Suppressor macrophage (primary cell): ENCODE measurements at places on chromosomes 4 and X.
A peak's percentile ranks its signal among the peaks of the same experiment; 100 is the strongest.

GRCh38 chr4:153204247-153204671, at the start of gene TRIM2:
Gene TRIM2, plus strand, starts transcription at chr4:153204443. Its CDS starts 88 bp downstream, at chr4:153204531.
- DNase-seq: no peak

DNA sequence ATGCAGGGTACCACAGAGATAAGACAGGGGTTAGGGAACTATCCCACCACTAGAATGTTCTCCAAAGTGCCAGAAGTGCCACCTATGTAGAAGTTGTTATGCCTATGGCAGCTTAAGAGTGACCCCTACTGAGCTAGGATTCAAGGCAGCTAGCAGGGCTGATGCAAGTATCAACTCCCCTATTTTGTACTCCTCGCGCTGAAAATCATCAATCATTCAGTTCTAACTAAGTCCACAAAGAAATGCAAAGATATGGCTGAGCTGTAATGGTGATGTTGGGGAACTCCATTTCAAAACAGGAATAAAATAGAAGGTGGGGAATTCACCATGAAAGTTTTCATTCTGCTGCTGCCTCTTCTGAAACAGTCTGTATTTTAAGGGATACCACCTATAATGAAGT, 13.8 kb downstream of the ACSL4 start:
- DNase-seq: no peak

- no peak for DNase-seq
These were observed 54.2 kb downstream of the EDNRA start for GRCh38 chr4:147535124-147535523.

GRCh38 chr4:178427663-178428062, 985.4 kb upstream of the AGA start:
- no peak for DNase-seq

GRCh38 chr4:43316813-43317212, 424.3 kb downstream of the GRXCR1 start:
- no peak for DNase-seq

DNA sequence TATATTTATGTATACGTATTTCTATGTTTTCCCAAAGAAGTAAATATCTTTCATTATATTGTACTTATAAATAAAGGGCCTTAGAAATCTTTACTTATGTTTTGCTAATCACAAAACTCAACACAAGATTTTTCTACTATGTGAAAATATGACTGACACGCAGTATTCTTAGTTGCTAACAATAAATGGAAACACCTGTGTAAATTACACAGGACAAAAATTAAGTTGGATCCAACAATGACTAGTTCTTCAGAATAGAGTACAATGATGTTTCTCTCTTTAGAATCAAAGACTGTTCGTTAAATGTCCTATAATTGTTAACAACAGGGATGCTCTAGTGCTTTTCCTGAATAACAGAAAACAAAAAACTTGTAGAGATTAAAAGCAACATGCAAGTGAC, 96.1 kb downstream of the PPP3CA start:
- no peak for DNase-seq

GRCh38 chr4:155772459-155773195, 13.8 kb downstream of the GUCY1B1 start:
- DNase-seq: no peak

DNA sequence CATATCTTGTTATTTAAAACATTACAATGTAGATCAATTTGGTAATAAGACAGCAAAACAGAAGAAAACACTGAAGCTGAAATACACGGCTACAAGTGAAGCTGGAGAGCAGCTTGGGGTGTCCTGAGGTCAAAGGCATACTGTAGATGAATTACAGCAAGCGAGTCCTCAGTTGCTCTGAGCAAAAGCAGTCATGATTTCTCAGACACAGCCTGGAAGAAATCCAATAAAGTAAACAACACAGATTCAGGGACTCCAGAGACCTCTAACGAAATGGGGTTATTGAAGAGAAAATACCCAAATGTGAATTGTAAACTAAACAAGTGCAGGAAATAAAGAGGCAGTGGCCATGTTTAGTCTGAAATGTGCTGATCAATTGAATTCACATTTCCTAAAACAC, 324.4 kb downstream of the CAMK2D start:
- no peak for DNase-seq

GRCh38 chr4:156779042-156779441, 192.6 kb downstream of the PDGFC start:
- no peak for DNase-seq

- no peak for DNase-seq
These were observed 670.6 kb upstream of the GALNTL6 start for GRCh38 chr4:171142639-171143038.

DNA sequence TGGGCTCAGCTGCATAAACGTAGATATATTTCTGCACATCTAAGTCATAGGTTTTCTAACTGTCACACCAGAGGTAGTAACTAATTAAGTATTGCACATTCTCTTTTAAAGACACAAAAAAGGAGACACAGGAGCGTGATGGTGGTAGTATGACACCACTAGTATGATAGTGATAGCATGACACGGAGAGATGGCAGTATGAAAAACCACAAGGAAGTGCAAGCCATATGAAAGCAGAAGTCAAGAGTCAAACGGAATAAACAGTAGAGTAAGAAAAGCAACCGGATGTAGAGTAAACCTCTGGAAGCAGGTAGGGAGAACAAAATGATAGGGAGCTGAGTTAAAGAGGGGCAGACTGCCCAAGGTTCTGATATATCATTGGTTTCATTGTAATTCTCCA, 382.2 kb upstream of the INTU start:
- no peak for DNase-seq

DNA sequence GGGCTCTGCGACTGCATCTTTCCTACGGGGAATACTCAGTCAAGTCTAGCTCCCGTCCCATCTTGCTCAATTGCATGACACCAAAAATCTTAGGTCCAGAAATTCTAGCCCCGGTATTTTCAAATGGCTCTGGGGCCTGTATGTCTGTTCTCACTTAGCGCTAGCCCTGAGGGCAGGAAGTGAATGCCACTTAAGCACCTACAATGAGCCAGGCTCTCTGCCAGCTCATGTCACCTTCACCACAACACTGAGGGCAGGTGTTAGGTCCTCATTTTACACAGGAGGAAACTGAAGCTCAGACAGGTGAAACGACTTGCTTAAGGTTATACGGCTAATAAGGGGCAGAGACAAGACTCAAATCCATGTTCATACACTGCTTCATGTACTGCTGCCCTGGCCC, 282.8 kb downstream of the PPP1R2C start:
- DNase-seq: no peak

GRCh38 chrX:129693354-129693753, 38.6 kb upstream of the APLN start:
- DNase-seq: peak; percentile 56

DNA sequence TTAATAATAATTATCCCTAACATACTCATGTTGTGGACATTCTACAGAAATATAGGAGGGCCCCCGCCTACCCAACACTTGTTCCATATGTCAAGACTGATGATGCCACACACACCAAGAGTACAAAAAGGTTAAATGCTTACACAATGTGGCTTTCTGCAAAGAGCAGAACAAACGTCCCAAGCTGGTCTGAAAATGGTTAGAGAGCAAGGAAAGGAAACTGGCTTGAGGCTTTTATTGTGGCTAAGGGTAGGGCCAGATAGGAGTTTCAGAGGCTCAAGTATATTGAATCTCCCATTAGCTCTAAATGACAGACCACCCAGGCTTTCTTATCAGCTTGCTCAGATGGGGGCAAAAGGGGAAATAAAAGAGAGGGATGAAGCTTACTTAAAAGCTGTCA, 134.1 kb upstream of the C1QTNF7 start:
- DNase-seq: peak; percentile 65

GRCh38 chrX:155031657-155032056, 5.0 kb downstream of the FUNDC2 start:
- DNase-seq: no peak

DNA sequence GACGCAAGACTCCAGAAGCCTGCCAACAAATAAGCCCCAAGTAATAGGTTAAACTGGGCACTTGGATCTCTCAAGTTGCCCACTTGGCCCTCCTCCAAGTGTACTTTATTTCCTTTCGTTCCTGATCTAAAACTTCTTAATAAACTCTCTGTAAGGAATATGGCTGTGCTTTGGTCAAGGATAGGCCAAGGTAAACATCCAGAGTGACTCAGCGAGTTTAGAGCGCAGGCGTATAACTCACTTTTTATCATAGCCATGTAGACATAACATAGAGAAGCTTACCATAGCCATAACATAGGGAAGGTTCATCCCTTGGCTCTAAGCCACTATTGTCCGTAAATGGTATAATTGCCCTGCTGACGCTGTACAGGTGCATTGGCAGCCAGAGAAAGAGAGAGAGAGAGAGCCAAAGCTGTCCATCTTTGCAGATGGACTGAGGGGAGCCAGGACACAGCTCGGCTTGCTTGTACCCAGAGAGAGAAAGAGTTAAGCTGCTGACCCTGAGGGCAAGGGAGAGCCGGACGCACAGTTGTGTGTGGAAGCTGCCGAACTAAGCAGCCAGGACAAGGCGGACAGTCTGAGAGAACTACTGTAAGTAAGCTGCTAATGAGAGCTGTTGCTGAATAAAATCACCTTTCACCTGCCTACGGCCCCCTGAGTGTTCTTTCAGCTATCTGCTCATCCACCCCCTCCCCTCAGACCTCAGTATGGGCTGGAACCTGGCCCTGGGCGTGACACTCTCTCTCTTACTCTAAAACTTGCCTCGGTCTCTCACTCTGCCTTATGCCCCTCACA, 1.8 kb downstream of the TLR1 start:
- DNase-seq: no peak

- no peak for DNase-seq
These were observed at the start of gene PDE6B for GRCh38 chr4:624705-625590. Gene PDE6B, plus strand, starts transcription at chr4:625573. Its CDS starts 54 bp downstream, at chr4:625627.

DNA sequence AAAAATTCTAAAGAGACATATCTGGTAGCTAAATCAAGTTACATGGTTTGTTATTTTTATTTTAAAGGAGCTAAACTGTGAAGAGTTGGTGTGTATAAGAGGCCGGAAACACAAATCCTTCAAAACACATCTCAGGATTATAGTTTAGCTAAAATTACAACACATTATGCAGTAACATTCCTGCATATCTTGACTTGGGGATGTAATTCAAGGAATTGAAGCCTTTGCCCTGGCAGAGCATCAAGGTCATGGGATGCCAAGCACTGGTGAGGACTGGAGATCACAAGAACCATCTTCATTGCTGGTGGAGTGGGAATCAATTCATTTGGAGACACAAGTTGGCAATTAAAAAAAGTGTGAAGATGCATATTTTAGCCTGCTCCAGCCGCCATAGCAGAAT, 86.8 kb upstream of the LSM6 start:
- DNase-seq: no peak

GRCh38 chrX:54358424-54359211, 772 bp upstream of the WNK3 start:
- peak; percentile 4 for DNase-seq

DNA sequence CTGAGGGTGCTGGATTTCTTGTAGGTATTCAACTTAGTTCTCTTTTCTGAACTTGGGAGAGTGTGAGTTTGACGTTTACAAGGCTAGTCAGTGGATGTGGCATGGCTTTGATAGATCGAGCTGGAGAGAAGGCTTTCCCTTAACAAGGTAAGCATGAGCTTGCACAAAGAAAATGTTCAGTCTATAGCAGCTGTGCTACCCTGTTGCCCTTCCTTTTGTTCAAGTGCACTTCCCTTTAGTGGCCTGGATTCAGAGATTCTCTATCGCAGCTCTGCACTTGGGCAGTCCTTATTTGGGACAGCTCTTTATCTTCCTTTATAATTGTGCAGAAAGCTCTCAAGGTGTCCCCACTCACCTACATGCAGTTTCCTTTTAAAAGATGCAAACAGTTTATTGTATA, 198.0 kb downstream of the ARHGAP24 start:
- peak; percentile 29 for DNase-seq

GRCh38 chrX:57044245-57044644, 48.9 kb upstream of the SPIN3 start:
- DNase-seq: no peak

GRCh38 chr4:6128221-6128850, 72.0 kb downstream of the JAKMIP1 start:
- DNase-seq: no peak

- DNase-seq: no peak
These were observed 14.0 kb upstream of the CDKN2AIP start for GRCh38 chr4:183430317-183430993.

DNA sequence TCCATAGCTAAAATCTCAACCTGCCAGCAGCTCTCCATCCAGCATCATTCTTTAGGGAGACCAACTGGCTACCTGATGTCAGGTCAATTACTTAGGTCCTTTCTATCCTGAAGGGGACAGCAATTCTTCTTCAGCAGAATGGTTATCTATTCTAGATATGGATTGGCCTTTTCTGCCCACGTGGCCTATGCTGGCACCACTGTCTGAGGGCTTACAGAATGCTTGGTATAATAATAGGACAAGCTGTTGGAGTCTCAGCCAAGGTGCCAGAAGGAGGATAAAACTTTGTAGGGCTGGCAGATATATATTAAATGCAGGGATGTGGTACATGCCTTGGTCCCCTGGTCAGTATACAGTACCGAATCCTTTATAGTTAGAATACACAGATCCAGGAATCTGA, 89.8 kb upstream of the C1GALT1C1 start:
- no peak for DNase-seq

- DNase-seq: no peak
These were observed 9.6 kb upstream of the CCDC149 start for GRCh38 chr4:24922416-24922815.

DNA sequence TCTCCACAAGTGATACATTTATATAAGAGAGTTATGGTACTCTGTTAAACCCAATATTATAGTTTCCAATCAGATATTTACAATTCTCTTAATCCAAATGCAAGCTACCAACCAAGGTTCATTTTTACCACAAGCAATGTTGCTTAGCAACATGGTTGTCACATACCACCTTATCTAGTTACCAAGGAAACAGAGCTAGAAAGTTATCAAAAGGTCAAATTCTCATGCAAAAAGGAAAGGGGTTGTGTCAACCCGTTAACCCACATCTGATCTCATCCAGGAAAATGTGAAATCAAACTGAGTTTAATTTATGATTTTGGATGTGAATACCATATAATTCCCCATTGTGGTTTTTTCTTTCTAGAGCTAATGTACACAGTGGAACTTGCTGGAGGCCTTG, 274.1 kb upstream of the MAGEB2 start:
- no peak for DNase-seq

DNA sequence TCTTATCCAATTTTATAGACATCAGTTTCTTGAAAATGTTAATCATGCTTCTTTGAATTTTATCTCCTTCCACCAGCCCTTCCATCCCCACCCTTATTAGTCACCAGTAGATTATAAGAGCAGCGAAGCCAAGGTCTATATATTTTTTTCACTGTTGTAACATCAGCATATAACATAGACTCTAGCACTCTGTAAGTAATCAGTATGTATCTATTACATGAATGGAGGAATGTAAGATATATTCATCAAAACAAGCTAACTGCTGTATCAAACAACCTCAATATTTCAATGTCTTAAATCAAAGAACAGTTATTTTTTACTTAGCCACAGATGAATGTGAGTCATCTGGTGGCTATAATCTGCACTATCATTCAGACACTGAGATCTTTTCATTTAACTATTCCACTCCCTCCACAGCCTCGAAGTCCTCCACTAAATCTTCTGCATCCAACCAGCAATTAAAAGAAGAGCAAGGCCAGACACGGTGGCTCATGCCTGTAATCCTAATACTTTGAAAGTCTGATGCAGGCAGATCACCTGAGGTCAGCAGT, 178.9 kb downstream of the CENPC start:
- DNase-seq: no peak

GRCh38 chrX:96997196-96997595, 113.5 kb downstream of the RPA4 start:
- DNase-seq: no peak
